ENCODE measurements at places on chromosomes 12 and 14. TPM values are rescaled to one million over a fixed set of nuclear protein-coding genes. Genes with fewer than 3 reads are reported as not detected.

Gene NOXRED1
- 0.20 TPM for total RNA-seq

Gene CPNE6
- total RNA-seq = not detected

Gene TSPAN8
- total RNA-seq = not detected

Gene RNASE1
- total RNA-seq = 14.6 TPM

Gene GOLGA3
- 70.0 TPM for total RNA-seq

Gene HNF1A
- total RNA-seq = not detected

Gene EMP1
- total RNA-seq = 58.4 TPM

Gene HOXC9
- 0.22 TPM for total RNA-seq

Gene MBD6
- 6.9 TPM for total RNA-seq

Gene REC8
- 1.1 TPM for total RNA-seq

Gene ADAM21
- total RNA-seq = under 0.01 TPM

Gene IRAK3
- 8.5 TPM for total RNA-seq

Gene AQP6
- not detected for total RNA-seq

Gene OLR1
- total RNA-seq = not detected

Gene NID2
- 9.7 TPM for total RNA-seq

Gene PRH1
- total RNA-seq = 5.2 TPM

Gene FOXG1
- not detected for total RNA-seq

Gene NXPH4
- total RNA-seq = under 0.01 TPM

Gene RD3L
- total RNA-seq = not detected

Gene ZFC3H1
- total RNA-seq = 14.3 TPM

Gene SLCO1B3
- not detected for total RNA-seq

Gene JAG2
- 51.6 TPM for total RNA-seq

Gene KRT78
- not detected for total RNA-seq

Gene SLCO1C1
- not detected for total RNA-seq

Gene PTPRB
- 112 TPM for total RNA-seq

Gene AJUBA
- total RNA-seq = 36.0 TPM

Gene SYT1
- total RNA-seq = 2.0 TPM

Gene APOF
- not detected for total RNA-seq

Gene PPM1H
- total RNA-seq = 0.40 TPM

Gene UNC79
- total RNA-seq = under 0.01 TPM

Gene SLC4A8
- 0.60 TPM for total RNA-seq

Gene TAS2R7
- total RNA-seq = not detected

Gene PLBD1
- total RNA-seq = 0.40 TPM

Gene ZNF10
- 4.8 TPM for total RNA-seq

Gene CGRRF1
- total RNA-seq = 13.7 TPM

Gene SOX5
- total RNA-seq = not detected

Gene ARHGAP9
- total RNA-seq = not detected

Gene CCDC177
- total RNA-seq = not detected

Gene RERGL
- not detected for total RNA-seq

Gene RNASE7
- total RNA-seq = not detected

Gene CD163
- total RNA-seq = under 0.01 TPM

Gene C12orf54
- total RNA-seq = not detected

Gene SYNDIG1L
- total RNA-seq = not detected

Gene SP7
- total RNA-seq = not detected

Gene CIT
- total RNA-seq = 1.8 TPM

Gene DPPA3
- not detected for total RNA-seq

Gene ACOT4
- 0.99 TPM for total RNA-seq

Gene GDF11
- total RNA-seq = 1.5 TPM

Gene MGST1
- 12.9 TPM for total RNA-seq

Gene RNASE3
- total RNA-seq = not detected

Gene SLC16A7
- total RNA-seq = 1.7 TPM

Gene IAPP
- total RNA-seq = not detected

Gene SPTLC2
- total RNA-seq = 62.3 TPM

Gene TTC9
- 0.20 TPM for total RNA-seq

Gene PPP1R36
- 0.40 TPM for total RNA-seq

Gene TAS2R19
- total RNA-seq = 2.6 TPM

Gene AKAP6
- total RNA-seq = 0.20 TPM

Gene FERMT2
- total RNA-seq = 58.6 TPM

Gene CLECL1
- total RNA-seq = not detected

Measured in lung microvascular endothelial cell (primary cell).